ENCODE measurements at places on chromosomes 12 and 14.

GRCh38 chr14:103633391-103633790, 4.4 kb downstream of the KLC1 start:
- DNase-seq = no peak

GRCh38 chr14:105617201-105617777, 90.9 kb downstream of the TMEM121 start:
- DNase-seq = no peak

DNA sequence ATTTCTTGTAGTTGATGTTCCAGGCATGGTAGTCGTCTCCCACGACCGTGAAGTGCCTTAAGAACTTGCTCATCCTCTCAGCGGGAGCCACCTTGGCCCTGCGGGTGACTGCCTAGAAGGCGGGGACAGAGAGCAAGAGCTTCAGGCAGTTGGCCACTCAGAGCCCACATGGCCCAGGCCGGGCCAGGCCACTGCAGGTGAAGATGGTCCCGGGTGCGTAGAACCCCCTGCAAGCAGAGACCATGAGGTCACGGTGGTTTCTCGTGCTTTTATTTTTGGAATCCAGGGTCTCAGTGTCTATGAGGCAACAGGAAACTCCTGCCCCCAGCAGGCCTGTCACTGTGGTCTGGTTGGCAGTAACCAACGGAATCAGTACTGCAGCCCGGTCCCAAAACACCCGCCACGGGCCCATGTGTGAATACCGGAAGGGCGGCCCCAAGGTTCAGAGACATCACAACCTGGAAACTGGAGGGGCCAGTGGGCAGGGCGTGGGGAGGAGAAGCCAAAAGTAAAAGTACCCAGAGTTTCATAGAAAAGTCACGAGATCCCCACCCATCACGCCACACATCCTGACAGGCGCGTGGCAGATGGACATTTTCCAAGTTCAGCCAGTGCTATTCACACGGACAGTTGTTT, 27.5 kb downstream of the HVCN1 start:
- DNase-seq = no peak

DNA sequence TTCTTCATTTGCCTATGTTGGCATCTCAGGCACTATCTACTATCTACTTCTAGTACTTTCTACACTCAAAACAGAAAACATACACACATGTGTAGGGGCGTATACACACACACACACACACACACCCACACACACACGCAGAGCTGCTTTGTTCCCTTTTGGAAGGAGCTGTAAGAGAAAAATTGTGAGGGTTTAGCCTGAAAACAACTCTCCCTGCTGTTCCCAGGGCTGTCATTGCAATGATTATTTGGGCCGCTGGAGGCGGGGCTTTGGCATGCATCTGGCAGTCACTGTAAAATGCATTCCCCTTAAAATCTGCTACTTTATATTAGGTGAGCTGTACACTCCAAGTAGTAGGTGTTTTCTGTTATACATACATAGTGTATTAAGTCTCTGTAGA, 29.1 kb upstream of the SLC38A2 start:
- no peak for DNase-seq

GRCh38 chr14:52695481-52696091, at the start of gene ERO1A:
TSS of gene ERO1A (minus strand) at chr14:52695558. CDS start at chr14:52695481, 77 bp downstream.
- DNase-seq = peak; percentile 91

GRCh38 chr12:32896432-32897280, at the start of gene PKP2:
TSS of gene PKP2 (minus strand) at chr12:32896777. CDS start at chr12:32896731, 46 bp downstream.
- DNase-seq = peak; percentile 96

DNA sequence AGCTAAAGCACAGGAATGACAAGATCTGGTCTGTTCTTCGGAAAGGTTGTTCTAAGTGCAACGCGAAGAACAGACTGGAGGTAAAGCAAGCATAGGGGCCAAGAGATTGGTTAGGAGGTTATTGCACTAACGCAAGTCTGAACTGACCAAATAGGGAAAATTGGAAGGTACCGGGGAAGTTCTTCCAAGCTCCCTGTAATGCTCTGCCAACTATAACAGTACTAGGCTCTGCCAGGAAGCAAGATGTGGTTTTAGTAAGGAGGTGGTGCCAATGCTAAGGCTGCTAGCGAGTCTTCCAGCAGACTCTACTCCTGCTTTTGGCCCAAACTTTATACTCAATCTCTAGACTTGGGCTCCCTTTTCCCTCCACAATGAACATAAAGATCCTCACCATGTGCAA, 138.6 kb downstream of the PAWR start:
- DNase-seq = no peak

DNA sequence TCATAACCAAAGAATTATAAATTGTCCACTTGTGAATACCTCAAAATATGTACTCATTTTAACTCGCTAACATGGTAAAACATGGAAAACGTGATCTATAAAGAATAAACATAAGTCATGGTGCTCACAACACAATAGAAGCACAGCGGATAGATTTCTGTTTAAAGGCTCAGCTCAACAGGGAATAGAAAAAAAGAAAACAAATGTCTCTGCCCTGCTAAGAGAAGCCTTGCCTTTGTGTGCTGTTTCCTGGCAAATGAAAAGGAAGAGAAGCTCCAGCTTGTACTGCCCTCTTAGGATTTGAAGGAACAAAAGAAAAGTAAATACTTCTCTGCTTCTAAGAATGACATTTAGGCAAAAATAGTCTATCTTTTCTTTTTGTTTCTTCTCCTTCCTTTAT, 121.0 kb upstream of the KRR1 start:
- DNase-seq = no peak

- no peak for DNase-seq
Observed at GRCh38 chr12:110619534-110619953, 5.6 kb downstream of the TCTN1 start.

DNA sequence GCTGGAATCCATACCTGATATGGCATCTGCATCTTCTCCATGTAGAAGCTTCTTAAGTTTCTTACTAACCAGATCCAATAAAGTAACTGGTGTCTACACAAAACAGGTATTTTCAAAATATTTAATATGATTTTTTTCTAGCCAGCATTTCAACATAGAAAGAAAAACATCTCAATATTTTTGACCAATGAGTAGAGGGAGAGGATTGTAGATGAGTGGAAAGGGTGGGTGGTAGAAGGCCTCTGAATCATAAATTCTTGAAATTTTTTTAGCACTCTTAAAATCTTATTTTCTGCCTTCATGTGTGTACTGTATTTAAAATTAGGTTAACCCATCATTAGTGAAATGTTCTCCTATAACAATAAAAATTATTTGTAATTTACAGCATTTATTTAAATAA, 18.0 kb downstream of the DEPDC4 start:
- DNase-seq = no peak
